BJ (cell line): ENCODE measurements at places on chromosomes 3 and 15.

DNA sequence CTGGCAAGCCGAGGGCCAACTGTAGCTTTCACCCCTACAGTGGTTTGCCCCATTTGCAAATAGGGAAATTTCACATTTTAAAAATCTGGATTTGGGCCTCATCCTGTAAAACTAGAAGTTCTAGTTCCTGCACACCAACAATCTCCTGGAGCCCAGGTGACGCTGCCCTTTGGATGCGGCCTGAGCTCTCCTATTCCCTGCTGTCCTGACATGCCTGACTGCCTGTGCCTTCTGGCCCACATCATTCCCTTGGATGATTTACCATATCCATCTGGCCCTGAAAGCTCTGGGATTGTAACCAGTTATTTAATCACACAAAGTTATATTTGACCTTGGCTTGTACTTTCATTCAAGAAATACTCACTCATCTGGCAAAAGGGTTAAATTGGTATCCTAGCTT lies 272.3 kb downstream of the ARRDC4 start:
- no peak for DNase-seq

- no peak for DNase-seq
These were observed 65.6 kb downstream of the ZBTB20 start for GRCh38 chr3:115081444-115081843.

DNA sequence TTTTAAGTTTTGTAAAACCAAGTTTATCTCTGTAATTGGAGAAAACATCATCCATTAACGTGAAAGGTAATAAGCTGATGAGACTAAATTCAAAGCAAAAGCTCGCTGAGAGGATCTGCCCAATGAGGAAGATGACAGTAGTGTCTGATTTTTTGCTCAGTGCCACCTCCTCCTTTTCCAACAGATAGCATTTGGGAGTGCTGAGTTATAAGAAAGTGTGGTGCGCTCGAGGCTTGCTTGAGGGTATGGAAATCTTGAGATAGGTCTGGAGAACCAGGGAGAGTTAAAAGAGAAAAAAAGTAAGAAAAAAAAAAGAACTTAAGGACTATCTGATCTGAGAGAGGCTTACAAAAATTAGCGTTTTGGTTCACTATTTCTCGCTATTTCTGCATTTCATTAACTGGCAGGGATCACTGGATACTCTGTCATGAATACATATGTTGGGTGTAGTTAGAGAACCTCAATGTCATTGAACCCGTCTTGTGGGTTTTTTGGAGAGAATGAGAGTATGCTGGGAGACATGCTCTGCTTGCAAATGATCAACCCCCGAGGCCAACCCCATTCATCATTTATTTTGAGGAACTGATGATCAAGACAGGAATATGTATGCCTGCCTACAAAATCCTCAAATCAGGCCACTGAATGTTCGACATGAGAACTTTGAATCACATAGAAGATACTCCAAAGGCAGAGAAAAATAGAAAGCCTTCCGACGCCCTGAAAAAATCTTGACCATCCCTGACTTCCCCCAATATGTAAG lies 973 bp upstream of the USP13 start:
- no peak for DNase-seq

GRCh38 chr3:127758013-127758412 lies 64.3 kb downstream of the MGLL start:
- no peak for DNase-seq

- no peak for DNase-seq
These were observed at the start of gene C3orf20 for GRCh38 chr3:14674841-14675240. C3orf20 (plus strand) TSS chr3:14675141; CDS start chr3:14682714, 7,573 bp downstream.

- DNase-seq, result no peak
These were observed 68.9 kb upstream of the TNFSF10 start for GRCh38 chr3:172591876-172592771.

- no peak for DNase-seq
These were observed 34.8 kb downstream of the MCCC1 start for GRCh38 chr3:183064475-183064874.

DNA sequence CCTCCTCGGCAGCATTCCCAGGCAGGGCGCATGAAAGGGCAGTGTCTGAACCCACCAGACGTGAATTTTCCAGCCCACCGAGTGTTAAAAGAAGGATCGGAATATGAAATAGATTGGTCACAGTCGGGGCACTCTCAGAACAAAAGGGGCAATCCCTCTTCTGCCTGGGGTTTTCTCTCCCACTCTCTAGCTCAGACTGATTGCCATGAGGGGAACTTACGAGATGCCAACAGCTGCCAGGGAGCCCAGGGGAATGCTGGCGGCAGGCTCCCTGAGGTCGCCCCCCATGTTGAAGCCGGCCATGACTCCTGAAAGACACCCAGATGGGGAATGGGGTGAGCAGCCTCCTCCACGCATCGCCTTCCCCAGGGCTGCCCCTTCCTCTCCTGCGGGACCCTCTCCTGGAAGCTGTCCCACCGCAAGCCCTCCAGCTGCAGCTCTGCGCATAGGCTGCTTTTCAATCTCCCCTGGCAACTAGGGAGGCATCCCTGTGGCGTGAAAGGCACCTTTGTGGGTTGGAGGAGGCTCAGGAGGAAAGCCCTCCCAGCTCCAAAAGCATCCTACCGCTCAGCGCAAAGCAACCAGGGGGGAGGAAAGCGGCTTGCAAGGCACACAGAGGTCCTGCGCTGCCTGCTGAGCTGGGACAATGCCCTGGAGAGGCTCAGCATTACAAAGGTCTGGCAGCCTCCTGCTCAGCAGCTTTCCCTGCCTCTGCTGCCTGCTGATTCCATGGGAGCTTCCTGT lies 64.8 kb upstream of the HEG1 start:
- DNase-seq, result no peak
